ENCODE measurements at places on chromosomes 4 and X. TPM values are rescaled to one million over a fixed set of nuclear protein-coding genes. Genes with fewer than 3 reads are reported as not detected.

Gene TMEM255A
- 0.31 TPM for total RNA-seq

Gene DUSP9
- 7.1 TPM for total RNA-seq

Gene HSD17B10
- 216 TPM for total RNA-seq

Gene SUPT20HL2
- total RNA-seq = not detected

DNA sequence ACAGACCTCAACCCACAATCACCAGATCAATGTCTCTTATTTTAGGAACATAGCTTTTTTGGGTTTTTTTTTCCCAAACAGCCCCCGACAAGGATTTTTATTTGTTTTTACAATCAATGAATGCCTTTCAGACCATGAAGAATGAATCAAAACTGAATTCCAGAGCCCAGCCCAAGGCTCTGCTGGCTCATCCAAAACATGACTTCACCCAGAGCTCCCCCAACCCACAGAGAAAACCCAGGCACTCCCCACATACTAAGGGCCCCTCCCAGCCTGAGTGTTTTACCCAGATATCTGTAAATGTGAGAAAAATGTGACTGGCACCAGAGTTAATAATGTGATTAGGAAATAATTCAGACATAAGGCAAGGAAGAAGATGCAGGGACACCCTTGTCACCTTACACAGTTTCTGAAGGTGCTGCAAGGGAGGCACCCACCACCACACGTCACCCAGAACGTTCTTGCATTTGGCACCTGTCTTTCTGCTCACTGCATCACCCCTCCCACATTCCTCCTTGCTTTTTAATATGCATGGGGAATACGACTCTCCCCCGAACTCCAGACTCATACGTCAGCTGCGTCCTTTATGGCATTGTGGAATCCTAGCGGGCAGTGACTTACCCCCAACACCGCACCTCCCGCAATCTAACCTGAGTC is 47.8 kb upstream of the C4orf50 start:
- DNase-seq = no peak

GRCh38 chr4:13548059-13548983 is 4.0 kb upstream of the NKX3-2 start:
- no peak for DNase-seq

DNA sequence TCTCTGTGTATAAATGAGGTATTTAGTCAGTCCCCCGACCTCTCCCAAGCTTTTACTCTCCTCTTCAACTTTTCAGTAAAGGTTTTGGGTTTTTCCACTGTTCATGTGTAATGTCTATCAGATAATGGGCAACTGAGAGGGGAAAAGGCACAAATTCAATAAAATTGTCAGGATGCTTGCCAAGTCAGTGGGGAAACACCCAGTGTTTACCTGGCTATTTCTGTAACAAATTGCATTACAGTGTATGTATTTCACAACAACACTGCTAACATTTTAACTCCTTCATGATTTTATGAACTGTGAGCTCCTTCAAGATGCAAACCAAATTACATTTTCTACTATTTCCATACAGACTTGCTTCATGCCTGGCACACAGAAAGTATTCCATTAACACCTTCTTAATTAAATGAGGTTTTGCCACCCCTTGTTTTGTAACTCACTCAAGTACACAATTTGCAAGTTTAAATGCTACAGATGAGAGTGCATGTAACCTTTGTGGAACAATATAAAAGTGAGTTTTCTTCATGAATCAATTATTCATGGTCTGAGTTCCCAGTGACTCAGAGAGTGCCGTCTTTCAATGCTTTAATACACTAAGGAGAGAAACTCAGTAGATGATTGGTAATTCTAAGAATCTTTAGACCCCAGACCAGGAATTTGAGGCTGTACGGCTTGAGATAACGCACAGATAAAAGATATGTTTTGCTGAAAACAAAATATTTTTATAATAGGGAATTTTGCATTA is 149.8 kb upstream of the TLL1 start:
- no peak for DNase-seq
